ENCODE measurements at places on chromosomes 16 and 17.
A peak's percentile ranks its signal among the peaks of the same experiment; 100 is the strongest.

- no peak for DNase-seq
Observed at GRCh38 chr17:39198186-39198566, 707 bp upstream of the CACNB1 start.

DNA sequence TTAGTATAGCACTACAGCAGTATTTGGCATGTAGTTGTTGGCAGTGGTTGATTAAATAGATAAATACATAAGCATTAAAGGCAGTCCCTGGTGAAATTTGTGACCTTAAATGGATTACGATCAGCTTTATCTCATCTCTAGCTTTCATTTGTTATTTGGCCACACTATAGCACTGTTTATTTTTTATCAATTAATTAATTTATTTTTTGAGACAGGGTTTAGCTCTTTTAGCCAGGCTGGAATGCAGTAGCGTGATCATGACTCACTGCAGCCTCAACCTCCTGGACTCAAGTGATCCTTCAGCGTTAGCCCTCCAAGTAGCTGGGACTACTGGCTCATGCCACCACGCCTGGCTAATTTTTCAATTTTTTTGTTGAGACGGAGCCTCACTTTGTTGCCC, 18.7 kb upstream of the ARHGAP17 start:
- no peak for DNase-seq

GRCh38 chr17:41666237-41666641, 22.4 kb upstream of the EIF1 start:
- DNase-seq: peak; percentile 49

DNA sequence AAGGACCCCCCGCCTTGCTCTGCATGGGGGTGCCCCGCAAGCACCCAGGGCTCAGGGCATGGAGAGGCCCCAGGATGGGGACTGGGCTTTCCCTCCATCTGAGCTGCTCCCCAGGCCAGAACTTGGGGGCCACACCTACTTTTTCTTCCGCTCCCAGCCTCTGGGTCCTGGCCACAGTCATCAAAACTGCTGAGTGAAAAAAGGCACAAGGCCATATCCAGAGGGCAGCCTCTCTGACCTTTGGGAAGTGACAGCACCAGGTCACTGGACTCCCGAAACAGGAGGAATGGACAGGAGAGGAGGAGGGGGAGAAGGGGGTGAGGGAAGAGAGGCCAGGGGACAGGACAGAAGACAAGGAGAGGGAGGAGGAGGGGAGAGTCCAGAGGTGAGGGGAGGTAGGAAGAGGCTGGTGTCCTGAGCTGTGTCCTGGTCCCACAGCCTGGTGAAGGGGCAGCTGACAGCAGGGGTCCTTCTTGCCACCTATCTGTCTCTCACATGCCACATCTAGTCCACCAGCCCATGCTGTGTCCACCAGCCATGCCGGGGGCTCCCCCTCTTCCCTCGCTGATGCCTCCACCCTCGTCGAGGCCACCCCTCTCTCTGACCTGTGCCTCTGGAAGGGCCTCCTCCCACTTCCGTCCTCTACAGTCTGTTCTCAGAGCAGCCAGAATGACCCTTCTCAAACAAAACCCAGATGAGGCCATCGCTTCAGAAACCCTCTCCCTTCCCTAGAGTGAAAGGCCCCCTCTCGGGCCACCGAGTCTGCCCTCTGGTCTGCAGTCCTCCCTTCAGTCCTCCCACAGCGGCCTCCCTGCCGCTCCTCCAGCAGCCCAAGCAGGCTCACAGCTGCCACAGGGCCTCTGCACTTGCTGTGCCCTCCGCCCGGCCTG, 73.9 kb upstream of the TOB1 start:
- DNase-seq: no peak

- no peak for DNase-seq
Observed at GRCh38 chr17:30345527-30346075, 11.7 kb upstream of the TMIGD1 start.

- DNase-seq: no peak
Observed at GRCh38 chr17:64155751-64156544, 26.0 kb upstream of the ERN1 start.

- DNase-seq: no peak
Observed at GRCh38 chr17:82794781-82795482, 43.1 kb downstream of the TBCD start.

DNA sequence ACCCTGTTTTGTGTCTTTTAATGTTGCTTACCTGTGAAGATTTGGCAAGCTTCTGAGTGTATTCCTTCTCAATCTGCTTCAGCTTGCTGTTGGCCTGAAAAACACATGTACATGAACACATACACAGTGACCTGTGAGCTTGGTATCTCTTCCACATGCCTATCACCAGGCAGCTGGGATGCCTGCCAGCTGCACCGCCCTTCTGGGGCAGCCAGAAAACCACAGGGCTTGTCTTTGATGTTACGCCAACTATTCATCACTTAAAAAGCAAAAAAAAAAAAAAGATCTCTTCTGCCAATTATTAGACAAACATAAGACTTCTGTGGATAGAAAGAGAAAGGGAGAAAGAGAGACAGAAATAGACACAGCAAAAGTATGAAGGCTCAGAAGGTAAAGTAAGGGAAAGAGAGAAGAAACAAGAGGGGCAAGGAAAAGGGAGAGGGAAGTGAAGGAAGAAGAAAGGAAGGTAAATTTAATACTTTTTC, 189.2 kb upstream of the AXIN2 start:
- no peak for DNase-seq

DNA sequence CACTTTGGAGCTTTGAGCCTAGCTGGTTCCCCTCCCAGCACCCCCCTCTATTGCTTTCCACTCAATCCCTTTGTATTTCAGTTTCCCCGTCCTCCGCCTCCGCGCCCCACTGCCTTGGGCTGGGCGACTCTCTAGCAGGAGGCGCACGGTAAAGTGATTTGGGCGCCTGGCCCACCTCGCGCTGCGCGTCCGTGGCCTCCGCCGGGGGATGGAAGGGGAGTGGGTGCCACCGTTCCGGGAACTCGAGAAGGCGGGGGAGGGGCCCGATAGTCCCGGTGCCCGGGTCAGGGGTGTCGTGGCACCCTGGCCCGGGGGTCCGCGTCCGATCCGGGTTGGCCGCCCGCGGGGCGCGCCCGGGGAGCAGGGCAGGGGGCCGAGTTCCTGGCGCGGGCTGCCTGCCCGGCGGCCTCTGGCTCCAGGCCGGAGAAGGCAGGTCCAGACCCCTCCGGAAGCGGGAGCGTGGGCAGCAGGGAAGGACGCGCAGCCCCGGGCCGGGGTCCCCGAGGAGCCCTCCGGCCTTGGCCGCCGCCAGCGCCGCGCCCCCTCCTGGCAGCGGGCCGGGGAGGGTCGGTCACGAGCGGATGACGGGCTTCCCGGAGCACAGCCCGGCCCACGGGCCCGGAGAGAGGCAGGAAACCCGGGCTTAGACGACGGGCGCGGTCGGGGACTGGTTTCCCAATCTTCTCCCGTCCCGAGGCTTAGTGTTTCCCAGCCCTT, 15.8 kb downstream of the MEOX1 start:
- DNase-seq: no peak

- DNase-seq: no peak
Observed at GRCh38 chr17:63133491-63133890, 167.5 kb downstream of the TANC2 start.

DNA sequence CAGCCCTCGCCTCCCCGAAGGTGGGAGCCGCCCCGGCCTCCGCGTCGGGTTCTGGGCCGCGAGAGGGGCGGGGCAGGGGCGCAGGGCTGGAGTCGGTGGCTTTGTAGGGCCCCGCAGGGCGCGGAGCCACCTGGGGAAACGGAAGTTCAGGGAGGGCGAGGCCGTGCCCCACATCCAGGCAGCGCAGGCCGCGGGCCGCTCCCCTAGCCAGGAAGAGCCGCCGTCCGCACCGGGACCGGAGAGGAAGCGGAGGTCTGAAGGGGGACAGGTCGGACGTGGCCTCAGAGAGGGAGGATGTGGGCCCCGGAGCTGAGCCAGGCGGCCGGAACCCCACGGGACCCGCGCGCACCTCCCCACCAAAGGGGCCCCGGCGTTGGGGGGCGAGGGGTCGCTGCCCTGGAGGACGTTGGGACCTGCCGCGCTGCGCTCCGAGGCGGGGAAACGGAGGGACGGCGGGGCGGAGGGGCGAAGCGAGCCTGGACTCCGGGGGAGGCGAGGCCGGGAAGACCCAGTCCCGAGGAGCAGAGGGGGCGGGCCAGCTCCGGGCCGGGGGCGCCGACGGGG, 482 bp upstream of the SLC16A3 start:
- no peak for DNase-seq

GRCh38 chr16:35150805-35151312, 1691.4 kb downstream of the TP53TG3F start:
- DNase-seq: no peak

DNA sequence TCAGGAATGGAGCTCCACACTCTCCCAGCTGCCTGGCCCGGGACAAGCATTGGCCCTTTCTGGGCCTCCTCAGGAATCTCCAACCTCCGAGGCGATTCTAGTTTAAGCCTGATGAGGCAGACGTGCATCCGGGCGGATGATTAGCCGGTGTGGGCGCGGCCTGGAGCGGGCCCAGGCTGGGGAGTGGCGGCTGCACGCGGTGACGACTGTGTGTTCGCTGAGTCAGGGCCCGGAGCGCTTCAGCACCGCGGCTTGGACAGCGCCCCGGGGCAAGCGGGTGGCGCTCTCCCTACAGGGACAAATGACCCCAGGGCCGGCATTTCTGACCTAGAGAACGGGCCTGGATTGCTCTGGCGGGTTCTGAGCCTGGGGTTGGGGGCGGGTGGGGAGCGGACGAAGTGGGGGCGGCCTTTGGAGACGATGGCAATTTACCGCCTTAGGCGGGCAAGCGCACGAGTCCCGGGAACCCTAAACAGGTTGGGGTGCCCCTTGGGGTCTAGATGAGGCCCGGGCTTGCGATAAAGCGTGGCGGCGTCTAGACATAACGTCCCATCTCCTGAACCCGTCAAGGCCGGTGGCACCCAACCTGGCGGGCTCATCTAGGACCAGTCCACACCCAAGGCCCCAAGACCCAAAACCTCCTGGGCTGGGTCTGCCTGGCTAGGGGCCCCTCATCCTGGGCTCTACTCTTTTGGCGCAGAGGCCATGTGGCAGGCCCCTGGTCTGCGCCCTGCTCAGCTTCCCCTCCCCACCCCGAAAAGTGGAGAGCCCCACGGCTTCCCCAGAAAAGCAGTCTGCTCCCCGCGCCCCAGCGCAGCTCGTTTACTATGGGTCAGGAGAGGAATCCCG, 22.3 kb upstream of the ZNHIT3 start:
- peak; percentile 57 for DNase-seq

GRCh38 chr17:5249615-5250014, 15.0 kb upstream of the SCIMP start:
- peak; percentile 36 for DNase-seq

DNA sequence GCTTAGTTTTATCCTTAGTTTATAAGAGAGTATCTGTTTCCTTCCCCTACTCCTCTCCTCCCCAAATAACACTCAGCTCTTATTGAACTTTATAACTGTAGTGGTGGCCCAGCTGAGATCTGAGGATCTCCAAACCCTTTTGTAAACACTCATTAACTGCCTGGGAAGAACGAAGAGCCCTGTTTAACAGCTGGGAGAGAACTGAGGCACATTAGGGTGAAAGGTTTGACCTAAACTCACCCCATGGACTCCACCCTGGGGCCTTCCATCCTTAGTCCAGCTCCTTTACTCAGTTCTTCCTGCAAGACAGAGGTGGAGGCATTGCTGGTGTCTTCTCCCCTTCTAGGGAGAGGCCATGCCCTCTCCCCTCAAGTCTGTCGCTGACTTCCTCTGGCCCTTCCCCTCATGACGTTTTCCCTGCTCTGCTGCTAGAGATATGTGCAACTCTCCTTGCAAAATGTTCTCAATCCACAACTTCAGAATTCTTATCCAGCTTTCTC, 1.2 kb upstream of the RARA start:
- no peak for DNase-seq

DNA sequence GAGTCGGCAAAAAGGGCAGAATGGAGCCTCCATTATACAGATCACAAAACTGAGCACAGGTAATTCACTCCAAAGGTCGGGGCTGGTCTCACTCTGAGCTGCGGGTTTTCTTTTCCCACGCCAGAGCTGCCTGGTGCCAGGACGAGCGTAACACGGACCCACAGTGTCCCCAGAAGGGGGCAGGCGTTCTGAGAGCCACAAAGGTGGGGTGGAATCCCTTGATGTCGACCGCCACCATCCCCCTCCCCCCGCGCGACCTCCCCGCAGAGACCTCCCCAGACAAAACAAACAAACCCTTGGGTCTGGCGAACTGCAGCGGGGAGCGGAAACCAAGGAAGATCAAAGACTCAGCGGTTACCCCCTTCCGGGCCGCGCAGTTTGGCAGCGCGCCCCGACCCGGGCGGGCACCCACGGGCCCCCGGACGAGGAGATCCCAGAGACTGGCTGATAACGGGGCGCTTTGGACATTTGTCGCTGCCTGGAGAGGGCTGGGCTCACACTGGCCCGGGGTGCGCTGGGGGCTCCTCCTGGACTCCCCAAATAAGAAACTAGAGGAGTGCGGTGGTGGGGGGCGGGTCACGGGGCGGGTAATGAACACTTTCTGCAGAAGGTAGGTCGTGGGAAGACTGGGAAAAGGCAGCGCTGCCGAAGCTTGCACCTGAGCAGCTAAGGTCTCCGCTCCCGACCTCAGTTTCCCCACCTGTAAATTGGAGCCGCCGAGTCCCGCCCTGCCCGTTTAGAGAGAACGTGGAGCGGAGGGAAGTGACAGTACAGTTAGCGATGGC, 664 bp upstream of the NKD1 start:
- DNase-seq: peak; percentile 44

GRCh38 chr16:23254338-23254737, 47.8 kb upstream of the SCNN1B start:
- no peak for DNase-seq

- DNase-seq: no peak
Observed at GRCh38 chr16:74771656-74772315, 2.8 kb downstream of the FA2H start.

DNA sequence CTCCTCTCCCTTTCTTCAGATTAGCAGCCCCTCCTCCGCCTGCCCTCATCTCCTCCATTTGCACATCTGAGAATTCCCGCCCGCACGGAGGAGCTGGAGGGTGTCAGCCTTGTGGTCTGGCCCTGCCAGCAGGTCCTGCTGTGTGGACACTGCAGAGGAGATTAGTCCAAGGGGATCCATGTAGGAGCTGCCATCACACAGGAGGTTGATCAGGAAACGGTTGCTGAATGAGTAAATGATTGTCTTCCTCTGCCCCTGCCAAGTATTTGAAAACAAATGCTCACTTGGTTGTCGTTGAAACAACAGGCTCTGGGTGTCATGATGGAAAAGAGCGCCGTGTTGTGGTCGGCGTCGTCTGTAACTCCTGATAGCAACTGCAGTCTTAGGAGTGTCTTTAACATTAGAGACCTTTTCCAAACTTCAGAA, 63.8 kb upstream of the CHMP6 start:
- DNase-seq: no peak

DNA sequence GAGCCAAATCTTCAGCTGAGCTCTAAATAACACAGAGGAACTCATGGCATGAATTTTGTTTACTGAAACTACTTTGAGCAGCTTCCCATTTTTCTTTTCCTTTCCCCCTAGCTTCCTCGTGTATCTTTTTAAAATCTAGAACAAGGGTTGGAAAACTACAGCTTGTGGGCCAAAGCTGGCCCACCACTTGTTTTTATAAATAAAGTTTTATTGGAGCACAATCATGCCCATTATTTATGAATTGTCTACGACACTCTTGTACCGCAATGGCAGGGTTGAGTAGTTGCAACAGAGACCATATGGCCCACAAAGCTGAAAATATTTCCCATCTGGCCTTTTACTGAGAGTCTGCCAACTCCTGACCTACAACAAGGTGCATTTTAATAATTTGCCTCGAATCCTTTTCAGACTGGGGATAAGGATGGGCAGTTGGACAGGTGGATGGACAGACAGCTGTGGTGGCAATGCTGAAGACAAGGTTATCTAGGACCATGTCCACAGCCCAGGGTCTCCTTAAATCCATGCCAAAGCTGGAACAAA, 87.7 kb downstream of the RMI2 start:
- DNase-seq: no peak
